NT2/D1 (cell line): ENCODE measurements at places on chromosomes 1 and 21.

GRCh38 chr1:162222730-162223129 lies 153.2 kb downstream of the NOS1AP start:
- DNase-seq = no peak

DNA sequence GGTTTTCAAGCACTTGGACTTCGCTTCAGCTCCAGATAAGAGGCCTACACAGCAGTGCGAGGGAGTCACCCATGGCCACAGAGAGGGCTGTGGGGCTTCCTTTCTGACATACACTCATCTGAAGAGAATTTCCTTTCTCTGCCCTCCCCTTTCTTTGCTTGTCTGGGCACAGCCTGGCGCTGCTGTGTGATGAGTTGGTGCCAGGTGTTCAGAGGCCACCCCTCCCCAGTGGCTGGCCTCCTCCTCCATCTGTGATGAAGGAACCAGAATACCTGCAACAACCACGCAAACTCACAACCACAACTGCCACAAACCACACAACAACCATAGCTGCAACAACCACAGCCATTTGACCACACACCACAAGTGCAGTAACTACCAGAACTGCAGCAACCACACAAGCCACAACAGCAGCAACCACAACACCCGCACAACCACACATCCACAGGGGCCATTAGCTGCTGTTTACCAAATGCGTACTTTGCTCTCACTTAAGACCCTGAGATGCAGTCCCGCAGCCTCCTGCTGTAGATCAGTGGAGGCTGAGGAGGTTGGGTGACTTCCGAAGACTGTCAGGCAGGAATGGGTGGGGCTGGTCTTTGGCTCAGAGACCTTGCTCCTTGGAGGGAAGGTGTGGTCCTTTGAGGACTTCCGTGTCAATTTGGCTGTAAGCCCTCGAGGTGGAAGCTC lies 71.1 kb downstream of the IER5 start:
- DNase-seq = no peak

- DNase-seq = no peak
Measured at GRCh38 chr1:157460381-157460780, 91.9 kb downstream of the FCRL5 start.

DNA sequence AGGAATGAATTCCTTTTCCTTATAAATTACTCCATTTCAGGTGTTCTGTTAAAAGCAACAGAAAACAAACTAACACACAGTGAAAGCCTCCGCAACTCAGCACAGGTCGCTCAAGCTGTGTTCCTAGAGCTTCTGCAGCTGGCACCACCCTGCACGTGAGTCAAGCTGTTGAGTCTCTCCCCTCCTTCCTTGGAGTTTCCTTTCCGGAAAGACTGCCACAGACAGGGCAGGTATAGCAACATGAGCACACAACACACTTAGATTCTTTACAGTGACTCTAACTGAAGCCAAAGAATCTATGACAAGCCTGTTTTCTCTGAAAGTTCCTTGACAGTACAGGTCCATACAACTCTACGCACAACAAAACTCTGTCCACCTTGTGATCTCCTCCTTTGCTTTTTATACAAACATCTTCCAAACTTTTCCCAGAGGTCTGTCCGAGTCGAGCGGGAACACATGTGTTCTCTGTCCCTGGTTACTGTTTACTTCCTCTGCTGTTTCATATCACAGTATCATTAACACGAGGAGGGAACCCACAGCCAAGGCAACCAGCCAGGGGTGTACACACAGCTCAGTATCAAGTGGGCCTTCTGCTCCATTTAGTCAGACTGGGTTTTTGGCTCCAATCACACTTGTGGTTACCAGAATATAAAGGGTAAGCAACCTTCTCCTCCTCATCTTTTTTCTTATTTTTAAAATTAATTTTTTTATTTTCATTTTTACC lies 38.7 kb upstream of the DESI2 start:
- DNase-seq = no peak

DNA sequence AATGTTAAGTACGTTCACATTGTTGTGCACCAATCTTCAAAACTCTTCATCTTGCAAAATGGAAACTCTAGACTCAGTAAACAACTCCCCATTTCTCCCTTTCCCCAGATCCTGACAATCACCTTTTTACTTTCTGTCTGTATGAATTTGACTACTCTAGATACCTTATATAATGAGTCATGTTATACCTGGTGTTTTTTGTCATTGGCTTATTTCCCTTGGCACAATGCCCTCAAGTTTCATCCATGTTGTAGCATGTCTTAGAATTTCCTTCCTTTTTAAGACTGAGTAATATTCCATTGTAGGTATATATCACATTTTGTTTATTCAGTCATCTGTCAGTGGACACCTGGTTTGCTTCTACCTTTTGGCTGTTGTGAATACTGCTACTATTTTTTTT lies 399.5 kb downstream of the LMO4 start:
- DNase-seq = no peak

- peak; percentile 78 for DNase-seq
Measured at GRCh38 chr1:39657923-39658485, 13.9 kb downstream of the NT5C1A start.

DNA sequence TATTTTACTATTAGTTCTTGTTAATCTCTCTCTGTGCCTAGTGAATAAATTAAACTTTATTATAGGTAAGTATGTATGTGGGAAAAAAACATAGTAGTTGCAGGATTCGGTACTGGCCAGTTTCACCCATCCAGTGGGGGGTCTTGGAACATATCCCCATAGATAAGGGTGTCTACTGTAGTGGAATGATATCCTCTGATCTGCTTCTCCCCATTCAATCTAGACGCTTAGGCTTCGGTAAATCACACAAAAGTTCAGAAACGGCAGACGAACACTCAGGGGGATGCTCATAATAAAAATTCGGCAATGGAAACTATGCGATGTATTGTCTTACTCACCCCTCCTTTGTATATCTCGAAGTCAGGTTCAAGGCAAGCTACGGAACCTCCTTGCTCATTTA lies 232.9 kb upstream of the COA6 start:
- no peak for DNase-seq

- no peak for DNase-seq
Measured at GRCh38 chr1:224454402-224455055, 19.9 kb upstream of the WDR26 start.

- DNase-seq = no peak
Measured at GRCh38 chr1:150008699-150009098, 1.8 kb downstream of the OTUD7B start.

DNA sequence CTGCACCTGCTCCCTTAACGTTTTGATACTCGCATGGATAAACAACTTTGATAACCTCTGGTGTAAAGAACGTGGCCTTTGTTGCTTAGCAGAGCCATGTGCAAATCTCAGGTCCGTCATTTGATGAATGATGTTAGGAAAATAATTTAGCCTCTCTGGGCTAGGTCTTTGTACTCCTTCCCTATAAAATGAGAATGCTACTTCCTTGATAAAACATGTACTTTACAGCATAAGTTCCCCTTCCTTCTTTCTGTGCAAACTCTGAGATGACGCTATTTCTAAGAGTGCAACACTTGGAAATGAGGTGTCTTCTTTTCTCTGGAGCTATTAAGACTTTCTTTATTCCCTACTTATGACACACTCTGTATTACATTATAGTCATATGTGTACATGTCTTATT lies 243.4 kb downstream of the RGS7 start:
- no peak for DNase-seq

GRCh38 chr21:45098867-45099266 lies 24.5 kb downstream of the ADARB1 start:
- no peak for DNase-seq

GRCh38 chr1:194296201-194296600 lies 1109.8 kb upstream of the B3GALT2 start:
- no peak for DNase-seq

DNA sequence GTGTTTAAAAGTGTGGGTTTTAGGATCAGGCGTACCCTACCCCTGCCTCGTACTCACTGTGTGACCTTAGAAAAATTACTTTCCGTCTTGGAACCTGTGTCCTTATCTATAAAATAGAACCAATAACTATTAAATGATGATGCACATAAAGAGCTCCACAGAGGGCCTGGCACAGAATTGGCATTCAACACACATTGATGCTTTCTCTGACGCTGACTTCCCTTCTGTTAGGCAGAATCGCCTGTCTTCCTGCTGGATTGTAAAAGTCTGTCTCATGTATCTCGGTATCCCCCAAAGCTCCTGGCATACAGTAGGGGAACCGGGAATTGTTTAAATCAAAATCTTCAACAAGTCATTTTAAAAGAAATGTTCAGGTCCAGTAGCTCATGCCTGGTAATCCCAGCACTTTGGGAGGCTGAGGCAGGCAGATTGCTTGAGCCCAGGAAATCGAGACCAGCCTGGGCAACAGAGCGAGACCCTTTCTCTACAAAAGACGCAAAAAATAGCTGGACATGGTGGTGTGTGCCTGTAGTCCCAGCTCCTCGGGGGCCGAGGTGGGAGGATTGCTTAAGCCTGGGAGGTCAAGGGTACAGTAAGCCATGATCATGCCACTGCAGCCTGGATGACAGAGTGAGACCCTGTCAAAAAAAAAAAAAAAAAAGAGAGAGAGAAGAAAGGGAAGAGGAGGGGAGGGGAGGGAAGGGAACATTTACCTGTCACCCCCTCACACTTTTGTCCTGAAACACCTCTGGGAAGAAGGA lies 41.3 kb upstream of the FHAD1 start:
- no peak for DNase-seq

DNA sequence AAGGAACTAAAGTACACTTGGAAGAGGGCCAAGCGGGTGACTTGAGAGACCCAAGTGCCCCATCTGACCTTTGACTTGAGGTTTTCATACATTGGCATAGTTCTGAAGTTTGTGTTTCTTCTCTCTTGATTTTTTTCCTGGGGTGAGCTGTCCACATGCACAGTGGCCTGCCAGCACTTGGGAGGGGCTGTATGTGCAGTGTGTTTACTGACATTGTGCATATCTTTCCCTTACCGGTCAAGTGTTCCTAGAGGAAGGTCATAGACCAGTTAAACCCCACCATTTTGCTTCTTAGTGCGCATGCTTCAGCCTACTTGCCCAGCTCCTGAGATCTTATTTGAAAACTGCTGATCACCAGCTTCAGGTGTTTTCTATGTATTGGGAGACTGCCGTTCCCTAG lies 435.2 kb upstream of the KAZN start:
- DNase-seq = no peak

GRCh38 chr1:215539803-215540570 lies 27.1 kb upstream of the KCTD3 start:
- DNase-seq = no peak

GRCh38 chr1:211830055-211830327 lies 572 bp downstream of the LPGAT1 start:
- peak; percentile 18 for DNase-seq

- no peak for DNase-seq
Measured at GRCh38 chr1:161946071-161946987, 77.3 kb downstream of the OLFML2B start.

- no peak for DNase-seq
Measured at GRCh38 chr1:67414574-67414973, 15.6 kb downstream of the SERBP1 start.

- DNase-seq = no peak
Measured at GRCh38 chr1:11364170-11364569, 91.2 kb downstream of the UBIAD1 start.

DNA sequence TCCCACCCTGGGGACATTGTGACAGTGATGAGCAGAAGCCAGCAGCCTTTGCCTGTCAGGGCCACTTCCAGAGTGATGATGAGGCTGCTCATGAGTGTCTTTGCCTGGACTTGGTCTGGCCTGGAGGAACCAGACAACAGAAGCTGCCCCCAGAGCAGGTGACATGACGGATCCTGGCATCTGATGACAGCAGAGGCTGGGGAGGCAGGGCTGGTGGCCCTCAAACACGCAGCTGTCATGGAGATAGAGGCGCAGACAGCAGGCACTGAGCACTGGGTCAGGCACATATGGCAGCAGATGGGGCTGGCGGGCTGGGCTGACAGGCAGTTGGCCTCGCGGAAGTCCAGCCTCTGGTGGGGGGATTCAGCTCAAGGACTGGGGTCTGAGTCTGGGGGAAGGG lies 66.4 kb upstream of the STUM start:
- DNase-seq = no peak

DNA sequence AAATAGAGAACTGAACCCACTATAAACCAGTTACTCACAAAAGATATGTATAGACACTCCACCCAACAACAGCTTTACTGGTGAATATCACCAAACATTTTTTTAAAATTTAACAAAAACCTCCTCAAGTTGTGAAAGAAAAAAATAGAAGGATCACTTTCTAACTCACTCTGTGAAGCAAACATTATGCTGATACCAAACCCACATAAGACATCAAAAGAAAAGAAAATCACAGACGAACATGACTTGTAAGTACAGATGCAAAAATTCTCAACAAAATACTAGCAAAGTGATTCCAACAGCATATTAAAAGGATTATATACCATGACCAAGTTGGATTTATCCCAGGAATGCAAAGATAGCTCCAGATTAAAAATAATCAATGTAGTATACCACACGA lies 5.3 kb upstream of the KRTAP10-12 start:
- DNase-seq = no peak

DNA sequence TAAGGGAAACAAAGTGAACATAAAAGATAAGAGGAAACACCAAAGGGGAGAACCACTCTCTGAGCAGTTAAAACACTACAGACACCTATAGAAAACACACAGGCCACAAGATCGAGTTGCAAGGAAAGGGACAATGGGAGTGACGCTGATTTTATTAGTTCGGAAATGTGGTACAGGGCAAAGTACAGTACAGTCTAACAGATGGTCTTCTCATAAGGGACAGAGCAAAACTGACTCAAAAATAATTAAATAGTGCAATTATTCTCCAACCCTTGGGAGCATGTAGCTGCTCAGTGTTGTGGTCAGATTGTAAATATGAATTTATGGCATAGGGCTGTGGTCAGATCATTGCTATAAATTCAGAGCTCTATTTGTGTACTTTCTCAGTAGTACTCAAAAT lies 352.0 kb downstream of the USH2A start:
- DNase-seq = no peak

- no peak for DNase-seq
Measured at GRCh38 chr21:15020797-15021196, 44.0 kb downstream of the NRIP1 start.

DNA sequence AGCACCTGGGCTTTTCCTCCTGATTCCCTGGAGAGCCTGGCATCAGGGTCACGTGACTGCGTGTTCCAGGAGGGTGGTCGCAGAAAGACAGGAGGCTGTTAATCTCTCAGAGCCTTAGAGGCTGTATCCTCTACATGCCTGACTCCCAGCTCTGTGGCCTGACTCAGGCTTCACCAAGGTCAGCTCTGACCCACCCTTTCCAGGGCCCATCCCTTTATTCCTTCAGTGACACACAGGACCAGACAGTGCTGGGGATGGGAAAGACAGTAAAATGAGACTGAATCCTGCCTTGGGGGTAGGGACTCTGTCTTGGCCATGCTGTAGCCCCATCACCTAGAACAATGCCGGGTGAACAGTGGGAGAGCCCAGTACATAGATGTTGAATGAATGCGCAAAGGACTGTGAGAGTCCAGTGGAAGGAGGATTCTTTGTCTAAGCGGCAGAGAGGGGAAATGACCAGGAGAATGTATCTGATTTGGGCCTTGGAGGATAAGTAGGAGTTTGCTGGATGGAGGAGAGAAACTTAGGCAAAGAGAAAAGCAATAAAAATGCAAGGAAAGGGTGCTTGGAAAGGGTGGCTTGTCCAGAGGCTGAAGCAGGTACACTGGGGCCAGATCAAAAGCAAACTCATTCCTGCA lies 33.0 kb downstream of the EPHX1 start:
- no peak for DNase-seq
